D341Med (cell line): ENCODE measurements at places on chromosomes 1 and 21.
A peak's percentile ranks its signal among the peaks of the same experiment; 100 is the strongest.

- DNase-seq, result no peak
Measured at GRCh38 chr1:16352842-16353535, 709 bp upstream of the FBXO42 start.

- DNase-seq, result peak; percentile 43
Measured at GRCh38 chr1:180482425-180483275, 19.7 kb downstream of the ACBD6 start.

- peak; percentile 6 for DNase-seq
Measured at GRCh38 chr1:29810121-29811120, 574.1 kb downstream of the PTPRU start.

- DNase-seq, result no peak
Measured at GRCh38 chr1:1119272-1119890, 3.5 kb upstream of the C1orf159 start.

GRCh38 chr1:154219541-154219940, 1.2 kb upstream of the UBAP2L start:
- no peak for DNase-seq

- no peak for DNase-seq
Measured at GRCh38 chr1:170535418-170535817, 3.5 kb downstream of the GORAB start.

DNA sequence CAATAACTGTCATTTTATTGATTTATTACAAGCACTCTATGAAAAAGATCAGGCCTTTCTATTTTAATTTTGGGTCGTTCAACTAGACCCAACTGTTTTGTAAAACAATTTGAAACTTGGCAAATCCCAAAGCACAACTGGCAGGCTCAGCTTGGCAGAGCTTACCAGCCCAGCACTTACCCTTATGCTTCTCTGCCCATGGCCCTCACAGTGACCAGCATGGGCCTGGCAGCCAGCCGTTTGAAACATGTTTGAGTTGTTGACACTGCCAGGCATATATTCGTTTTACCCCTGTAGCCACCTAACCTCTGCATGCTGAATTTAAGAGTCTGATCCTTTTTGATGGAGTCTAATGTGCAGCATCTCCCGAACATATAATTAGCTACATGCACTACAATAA, 796.7 kb upstream of the ADGRL2 start:
- DNase-seq, result no peak

GRCh38 chr1:22344329-22344630, 107.4 kb upstream of the ZBTB40 start:
- DNase-seq, result no peak

DNA sequence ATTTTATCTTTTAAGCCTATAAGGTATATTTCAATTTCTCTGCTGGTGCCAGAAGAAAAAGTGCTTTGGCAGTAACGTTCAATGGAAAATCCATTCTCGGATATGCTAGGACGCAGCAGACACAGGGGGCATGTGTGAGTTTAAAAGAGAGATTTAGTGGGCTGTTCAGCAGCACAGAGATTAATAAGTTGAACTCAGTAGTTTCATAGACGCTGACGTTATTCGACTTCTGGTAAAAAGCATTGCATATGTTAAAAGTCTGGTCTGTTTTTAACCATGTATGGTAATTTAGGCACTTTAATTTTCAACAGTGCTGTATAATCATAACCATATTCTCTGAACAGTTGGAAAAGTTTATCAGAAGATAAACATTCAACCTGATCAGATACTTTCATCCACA, 99.6 kb downstream of the ATP6V1G3 start:
- no peak for DNase-seq

DNA sequence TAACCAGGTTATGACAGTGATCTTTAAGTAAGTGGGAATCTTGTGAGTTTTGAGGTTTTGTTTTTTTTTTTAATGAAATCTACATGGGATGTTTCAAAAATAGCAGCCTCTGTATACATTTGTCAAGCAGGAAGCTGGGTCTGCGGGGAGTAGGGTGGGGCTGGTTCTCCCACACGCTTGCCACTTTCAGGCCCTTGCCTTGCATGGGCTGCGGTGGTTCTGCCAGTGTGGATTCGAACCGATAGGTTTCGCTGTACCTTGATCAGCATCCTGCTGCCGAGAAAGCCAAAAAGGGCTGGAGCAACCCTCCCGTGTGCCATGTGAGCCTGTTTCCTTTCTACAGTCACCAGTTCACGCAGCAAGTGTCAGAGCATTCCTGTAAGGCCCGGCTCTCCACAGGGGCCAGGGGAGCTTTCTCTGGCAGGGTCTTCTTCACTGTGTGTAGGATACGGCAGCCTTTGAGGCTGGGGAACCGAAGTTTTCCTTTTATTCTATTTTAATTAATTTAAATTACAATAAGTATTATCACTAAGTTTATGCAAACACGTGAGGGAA, 79.2 kb upstream of the SAMD11 start:
- no peak for DNase-seq

DNA sequence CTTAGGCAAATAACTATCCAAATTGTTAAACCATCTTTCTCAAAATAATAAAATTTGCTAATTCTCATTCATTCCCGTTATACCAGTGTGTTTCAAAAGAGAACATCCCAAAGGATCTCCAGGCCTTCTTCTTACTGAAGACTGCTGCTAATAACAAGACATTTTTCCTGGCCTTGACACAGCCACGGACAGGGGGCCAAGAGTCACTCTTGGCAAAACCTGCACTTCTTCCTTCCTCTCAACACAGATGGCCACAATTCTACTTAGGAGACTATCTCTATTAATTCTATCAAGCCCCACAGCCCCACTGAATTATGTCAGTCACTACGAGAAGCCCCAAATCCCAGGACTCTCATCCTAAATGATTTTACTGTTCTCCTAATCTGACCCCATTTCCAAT, 86.0 kb downstream of the EVI5 start:
- DNase-seq, result no peak

- no peak for DNase-seq
Measured at GRCh38 chr1:41681331-41682098, 197.0 kb upstream of the EDN2 start.
